DMS53 (cell line): ENCODE measurements at places on chromosomes 5 and 9.

DNA sequence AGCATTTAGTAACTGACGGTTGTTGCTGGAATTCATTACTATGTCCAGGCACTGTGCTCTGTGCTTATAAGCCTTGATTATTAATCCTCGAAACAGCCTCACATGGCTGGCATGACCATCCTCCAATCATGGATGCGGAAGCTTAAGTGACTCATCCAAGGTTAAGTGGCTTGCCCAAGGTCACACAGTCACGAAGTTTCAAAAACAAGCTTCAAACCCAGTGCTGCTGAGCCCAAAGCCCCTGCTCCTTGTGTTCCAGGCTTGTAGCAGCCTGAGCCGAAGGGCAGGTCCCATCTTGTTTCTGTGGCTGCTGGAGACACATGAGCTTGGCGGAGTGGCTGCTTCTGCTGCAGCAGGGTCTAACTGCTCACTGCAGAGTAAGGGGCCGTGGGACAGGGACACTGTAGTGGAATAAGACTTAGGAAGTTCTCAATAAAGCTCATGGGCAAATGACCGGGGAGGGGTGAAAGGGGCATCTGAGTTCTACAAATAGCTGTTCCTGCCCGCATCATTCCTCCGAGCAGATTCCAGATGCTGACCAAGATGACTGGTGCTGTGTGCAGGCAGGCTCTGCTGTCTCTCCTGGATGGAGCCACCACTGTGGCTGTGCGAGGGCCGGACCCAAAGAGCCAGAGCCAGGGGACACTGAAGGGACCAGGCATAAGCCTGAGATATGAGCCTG, 32.4 kb downstream of the WHRN start:
- DNase-seq: no peak

- no peak for DNase-seq
Observed at GRCh38 chr9:99513441-99514112, 291.5 kb downstream of the SEC61B start.

- no peak for DNase-seq
Observed at GRCh38 chr5:40381676-40382363, 297.9 kb upstream of the PTGER4 start.

GRCh38 chr9:119044806-119045205, 324.4 kb downstream of the BRINP1 start:
- no peak for DNase-seq

GRCh38 chr5:148965511-148966265, 97.2 kb downstream of the SH3TC2 start:
- DNase-seq: peak; percentile 92

DNA sequence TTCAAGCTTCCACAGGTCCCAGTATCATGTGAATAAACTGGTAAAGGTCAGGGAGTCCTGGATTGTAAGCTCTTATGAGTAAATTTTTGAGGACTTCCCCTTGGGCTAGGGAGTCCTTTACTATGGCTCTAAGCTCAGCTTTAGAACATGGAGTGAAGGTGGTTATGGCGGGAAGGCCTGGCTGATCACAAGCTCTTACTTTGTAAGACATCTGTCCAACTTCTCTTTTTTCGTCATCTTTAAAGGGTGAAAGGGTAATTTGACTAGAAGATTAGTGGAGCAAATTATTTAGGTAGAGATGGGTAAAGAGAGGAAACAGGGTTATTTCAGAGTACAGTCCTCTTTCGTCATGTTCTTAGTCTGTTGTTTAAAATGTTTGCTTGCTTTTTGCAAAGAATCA, 155.4 kb downstream of the AOPEP start:
- no peak for DNase-seq

GRCh38 chr5:144598451-144599068, 427.9 kb downstream of the KCTD16 start:
- peak; percentile 86 for DNase-seq
